SJSA1 (cell line): ENCODE measurements at places on chromosomes 12 and 14. TPM values are rescaled to one million over a fixed set of nuclear protein-coding genes. Genes with fewer than 3 reads are reported as not detected.

- DNase-seq, result no peak
Observed at GRCh38 chr12:28413460-28414109, 223.3 kb downstream of the CCDC91 start.

GRCh38 chr12:118980407-118981014 lies 830 bp upstream of the SRRM4 start:
- no peak for DNase-seq

- DNase-seq, result no peak
Observed at GRCh38 chr12:46556105-46556559, 183.6 kb upstream of the SLC38A2 start.

PLA2G1B gene
- not detected in 2 replicates for total RNA-seq

RBM19 gene
- total RNA-seq, result 271 and 433 TPM in 2 replicates
